Activated naive CD4-positive, alpha-beta T cell treated with Interleukin-2 at 50 U/mL for 16 hours (primary cell): ENCODE measurements at places on chromosomes 11 and 22.

DNA sequence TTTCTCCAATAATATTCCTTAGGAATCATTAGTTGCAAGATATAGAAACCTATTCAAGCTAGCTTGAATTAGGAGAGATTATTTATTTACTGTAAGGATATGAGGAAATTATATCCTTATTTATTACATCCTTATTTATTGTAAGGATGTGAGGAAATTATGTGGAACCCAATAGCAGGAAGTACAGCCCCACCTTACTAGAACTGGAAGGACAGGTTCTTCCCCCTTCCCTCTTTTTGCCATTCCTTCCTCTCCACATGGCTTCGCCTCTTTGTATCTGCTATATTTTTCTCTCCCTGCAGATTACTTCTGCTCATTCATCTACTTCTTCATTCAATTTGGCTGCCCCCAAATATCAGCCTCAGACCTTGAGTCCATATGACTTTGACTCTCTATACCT is 49.5 kb upstream of the B3GNT6 start:
- no peak for DNase-seq

- no peak for DNase-seq
Measured at GRCh38 chr11:69771466-69771865, 3.7 kb downstream of the FGF4 start.

GRCh38 chr11:4459500-4459899 is 10.4 kb downstream of the OR52K2 start:
- no peak for DNase-seq

DNA sequence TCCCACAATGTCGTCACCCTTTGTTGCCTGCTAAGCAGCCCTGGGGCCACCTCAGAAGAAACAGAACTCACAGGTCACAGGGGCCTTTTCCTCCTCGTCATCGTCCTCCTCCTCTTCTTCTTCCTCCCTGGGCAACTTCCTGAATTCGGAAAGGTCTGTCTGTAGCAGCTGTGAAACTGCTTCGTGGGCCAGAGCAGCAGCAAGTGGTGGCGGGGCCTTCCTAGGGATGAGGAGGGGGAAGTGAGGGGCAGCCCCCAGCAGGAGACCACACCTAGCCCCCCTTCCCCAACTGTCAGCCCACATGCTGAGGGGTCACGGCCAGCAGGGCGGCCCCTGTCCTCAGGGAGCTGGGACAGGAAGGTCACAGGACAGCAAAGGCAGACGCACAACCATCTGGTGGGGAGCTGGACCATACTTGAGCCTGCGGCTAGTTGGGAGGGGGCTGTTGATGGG is 13.2 kb downstream of the PPM1F start:
- no peak for DNase-seq

- no peak for DNase-seq
Measured at GRCh38 chr11:74672332-74672955, 58.8 kb downstream of the CHRDL2 start.

DNA sequence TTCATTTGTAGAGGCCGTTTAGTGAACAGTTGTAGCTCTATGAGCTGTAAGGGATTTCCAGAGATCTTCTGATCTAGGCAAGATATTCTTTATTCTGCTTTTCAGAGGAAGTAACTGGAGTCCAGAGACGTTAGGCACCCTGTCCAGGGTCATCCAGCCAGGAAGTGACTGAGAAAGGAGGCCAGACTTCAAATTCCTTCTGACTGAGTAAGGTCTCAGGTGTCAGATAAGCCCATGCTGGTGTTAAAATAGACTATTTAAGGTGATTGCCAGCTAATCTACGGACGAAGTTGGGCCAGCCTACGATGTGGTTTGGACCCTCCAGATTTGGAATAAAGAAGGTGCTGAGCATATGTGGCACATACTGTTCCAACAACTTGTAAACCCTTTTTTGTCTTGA is 54.6 kb downstream of the GRIK4 start:
- no peak for DNase-seq

DNA sequence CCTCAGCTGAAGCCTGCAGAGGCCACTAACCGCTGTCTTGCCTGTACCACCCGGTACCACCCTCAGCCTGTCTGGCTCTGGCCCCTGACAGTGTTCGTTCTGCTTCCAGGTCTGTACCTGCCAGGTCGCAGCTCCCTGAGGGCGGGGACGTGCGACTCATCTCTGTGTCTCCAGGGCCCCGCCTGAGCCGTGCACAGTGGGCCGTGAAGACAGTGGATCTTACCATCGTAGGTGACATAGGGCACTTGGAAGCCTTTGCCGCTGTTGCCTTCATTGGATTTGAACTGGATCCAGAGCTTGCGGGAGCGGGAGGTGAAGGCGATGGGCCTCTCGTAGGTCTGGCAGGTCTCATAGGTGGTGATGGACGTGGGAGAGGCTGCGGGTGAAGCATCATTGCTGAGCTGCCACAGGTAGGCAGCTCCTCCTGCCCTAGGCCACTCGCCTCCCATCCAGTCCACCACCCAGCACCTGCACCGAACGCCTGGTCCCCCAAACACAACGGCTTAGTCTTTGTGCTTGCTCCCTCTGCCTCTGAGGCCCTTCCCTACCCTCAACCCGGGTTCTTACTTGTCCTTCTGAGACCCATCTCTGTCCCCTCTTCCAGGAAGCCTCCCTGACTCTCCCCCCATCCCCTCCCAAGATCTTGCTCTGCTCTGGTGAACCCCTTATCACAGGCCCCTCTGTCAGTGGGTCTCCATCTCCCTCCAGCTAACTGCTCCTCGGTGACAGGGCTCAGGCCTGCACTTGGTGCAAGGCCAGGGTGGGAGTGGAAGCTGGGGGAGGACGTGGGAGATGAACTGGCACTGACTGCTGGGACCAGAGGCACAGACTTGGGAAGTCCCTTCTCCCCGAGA is 21.1 kb upstream of the TTLL12 start:
- DNase-seq: no peak

- no peak for DNase-seq
Measured at GRCh38 chr22:23781065-23781464, 5.7 kb upstream of the SMARCB1 start.

DNA sequence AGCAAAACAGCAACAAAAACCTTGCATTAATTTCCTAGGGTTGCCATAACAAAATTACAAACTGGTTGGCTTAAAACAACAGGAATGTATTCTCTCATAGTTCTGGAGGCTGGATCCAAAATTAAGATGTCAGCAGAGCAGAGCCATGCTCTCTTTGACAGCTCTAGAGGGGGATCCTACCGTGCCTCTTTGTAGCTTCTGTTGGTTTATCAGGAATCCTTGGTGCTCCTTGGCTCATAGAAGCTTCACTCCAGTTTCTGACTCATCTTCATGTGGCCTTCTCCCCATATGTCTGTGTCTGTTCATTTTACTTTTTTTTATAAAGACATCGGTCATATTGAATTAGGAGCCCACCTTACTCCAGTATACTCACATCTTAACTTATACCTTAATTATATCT is 90.5 kb upstream of the POU2AF2 start:
- no peak for DNase-seq

DNA sequence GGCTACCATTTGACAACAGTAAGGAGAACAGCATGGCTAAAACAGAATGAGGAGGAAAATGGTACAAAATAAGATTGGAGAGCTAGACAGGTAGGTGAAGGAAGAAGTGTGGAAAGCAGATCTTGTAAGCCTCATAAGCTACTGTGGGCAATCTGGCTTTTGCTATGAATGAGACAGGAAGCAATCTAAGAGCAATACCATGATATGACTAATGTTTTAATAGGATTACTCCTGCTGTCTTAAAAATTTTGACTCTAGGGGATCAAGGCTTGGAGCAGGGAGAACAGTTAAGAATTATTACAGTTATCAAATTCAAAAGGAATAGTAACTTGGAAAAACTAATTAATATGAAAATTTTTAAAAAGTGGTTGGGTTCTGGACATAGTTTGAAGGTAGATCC is 1166.0 kb upstream of the CCDC90B start:
- no peak for DNase-seq

DNA sequence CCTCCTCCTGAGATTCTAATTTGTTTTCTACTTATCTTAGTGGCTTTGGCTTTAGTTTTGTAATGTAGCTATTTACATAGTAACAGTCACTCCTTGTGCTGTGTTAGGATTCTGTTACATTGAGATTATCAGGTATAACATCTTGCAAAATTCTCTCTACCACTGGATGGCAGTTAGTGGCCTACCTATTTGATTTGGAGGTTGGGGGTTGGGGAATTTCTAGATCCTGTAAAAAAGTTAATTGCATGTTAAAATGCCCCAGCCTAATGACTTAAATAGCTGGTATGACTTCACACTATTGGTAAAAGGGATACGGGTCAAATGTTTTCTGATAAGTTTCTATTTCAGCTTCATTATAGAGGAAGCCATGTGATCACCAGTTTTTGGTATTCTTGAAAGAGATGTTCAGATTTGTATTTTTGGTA is 2.8 kb downstream of the GRK3 start:
- DNase-seq: no peak

DNA sequence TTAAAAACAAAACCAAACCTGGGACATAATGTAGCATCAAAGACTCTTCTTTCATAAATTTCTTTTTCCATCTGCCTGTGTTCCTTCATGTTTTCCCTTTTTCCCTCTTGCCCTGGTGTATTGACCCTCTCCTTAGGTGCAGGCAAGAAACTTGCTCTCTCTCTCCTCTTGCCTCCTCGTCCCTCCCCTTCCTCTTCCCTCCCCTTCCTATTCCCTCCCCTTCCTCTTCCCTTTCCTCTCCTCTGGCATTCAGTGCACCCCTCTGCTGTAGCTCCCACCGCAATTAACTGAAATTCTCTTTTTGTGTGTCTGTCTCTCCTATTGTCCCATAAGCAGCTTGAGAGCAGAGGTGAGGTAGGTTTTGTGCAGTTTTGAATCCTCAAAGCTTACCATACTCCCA is 49.9 kb downstream of the CSF2RB start:
- DNase-seq: no peak

GRCh38 chr11:97234016-97234415 is 844.2 kb downstream of the JRKL start:
- DNase-seq: no peak

GRCh38 chr11:92067016-92067415 is 157.6 kb upstream of the FAT3 start:
- DNase-seq: no peak

DNA sequence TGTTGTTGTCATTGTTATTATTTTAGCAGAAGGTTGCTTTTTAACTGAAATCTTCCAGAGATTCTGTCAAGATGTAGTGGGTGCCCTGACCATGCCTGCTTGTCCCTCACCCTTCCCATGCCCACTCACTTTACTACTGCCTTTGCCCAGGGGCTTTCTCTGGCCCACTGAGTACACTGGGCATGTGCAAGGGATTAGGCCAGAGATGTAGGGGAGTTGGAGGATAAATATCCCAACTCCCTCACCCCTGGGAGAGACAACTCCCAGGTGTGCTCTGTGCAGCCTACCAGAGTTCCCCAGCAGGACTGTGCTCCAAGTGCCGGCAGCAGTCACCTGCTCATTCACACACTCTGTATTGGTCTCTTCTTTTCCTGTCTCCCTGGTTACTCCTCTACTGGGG is 559.1 kb downstream of the MIAT start:
- no peak for DNase-seq

DNA sequence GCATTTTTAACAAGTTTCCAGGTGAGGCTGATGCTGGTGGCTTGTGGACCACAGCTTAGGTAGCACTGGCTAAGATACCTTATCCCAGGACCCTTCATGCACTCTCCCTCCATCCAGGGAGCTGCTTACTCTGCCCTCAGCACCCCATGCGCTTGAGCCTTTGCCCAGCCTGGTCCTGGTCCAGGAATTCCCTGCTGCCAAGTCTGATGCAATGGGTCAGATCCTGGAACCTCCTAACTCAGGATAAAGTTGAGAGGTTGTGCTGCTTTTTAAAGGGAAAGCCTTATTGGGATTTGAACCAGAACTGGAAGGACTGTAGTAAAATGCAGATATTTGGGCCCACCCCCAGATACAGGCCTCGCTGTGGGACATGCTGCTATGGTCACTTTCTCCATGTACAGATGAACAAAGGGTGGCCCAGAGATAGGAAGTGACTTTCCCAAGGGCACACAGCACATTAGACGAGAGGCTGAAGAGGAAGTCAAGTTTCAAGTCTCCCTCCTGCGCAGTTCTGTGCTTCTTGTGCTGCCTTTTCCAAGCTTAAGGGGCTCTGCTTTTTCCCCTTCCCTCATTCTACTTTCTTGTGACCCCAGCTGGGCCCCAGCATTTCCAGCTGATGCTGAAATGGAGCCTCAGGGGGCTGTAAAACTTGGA is 824 bp upstream of the LGALS12 start:
- DNase-seq: no peak

- no peak for DNase-seq
Measured at GRCh38 chr11:2690596-2691354, 9.0 kb downstream of the KCNQ1OT1 start.

DNA sequence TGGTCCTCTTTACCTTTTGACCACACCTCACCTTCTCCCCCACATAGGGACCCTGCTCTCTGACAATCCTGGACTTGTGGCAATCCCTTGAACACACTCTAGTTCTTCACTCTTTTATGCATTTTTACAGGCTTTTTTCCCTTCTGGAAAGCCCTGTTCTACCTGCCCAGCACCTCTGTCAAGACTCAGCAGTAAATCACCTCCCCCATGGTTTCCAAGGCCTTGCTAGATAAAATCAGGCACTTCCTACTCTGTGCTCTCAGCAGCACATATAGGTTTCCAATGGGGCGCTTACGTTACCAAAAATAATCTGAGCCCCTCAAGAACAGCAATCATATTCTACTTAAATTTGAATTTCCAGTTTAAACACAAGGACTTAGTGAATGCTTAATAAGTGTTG is 53.9 kb downstream of the ETS1 start:
- no peak for DNase-seq

DNA sequence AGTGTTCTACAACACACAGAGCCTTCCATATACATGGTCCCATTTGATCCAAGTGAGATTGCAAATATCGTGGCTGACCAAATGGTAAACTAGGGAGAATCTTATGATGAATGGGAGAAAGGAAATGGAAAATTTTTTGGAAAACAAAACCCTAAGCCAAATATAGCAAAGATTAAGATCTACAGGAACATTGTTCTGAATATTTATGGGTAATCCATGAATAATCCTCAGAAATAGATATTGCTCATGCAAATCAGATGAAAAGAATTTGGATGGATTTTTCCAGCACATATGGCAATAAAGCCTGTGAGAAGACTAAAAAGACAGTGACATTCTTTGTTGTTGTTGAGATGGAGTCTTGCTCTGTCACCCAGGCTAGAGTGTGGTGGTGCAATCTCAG is 21.7 kb upstream of the PRDM10 start:
- DNase-seq: no peak

- DNase-seq: no peak
Measured at GRCh38 chr11:35179466-35180135, 40.6 kb downstream of the CD44 start.

GRCh38 chr22:36220451-36220921 is 18.8 kb downstream of the APOL2 start:
- no peak for DNase-seq

GRCh38 chr11:61695917-61696316 is 15.7 kb downstream of the DAGLA start:
- DNase-seq: peak; percentile 95

GRCh38 chr11:122743097-122743741 is 87.7 kb downstream of the UBASH3B start:
- no peak for DNase-seq
